ENCODE measurements at places on chromosomes 2 and 18. TPM values are rescaled to one million over a fixed set of nuclear protein-coding genes. Genes with fewer than 3 reads are reported as not detected.
A peak's percentile ranks its signal among the peaks of the same experiment; 100 is the strongest.

CYP27A1 gene
- total RNA-seq, result not detected

PRKCE gene
- 39.2 TPM for total RNA-seq

SANBR gene
- total RNA-seq, result 6.4 TPM

KCNG2 gene
- total RNA-seq, result not detected

UXS1 gene
- total RNA-seq, result 90.0 TPM

DNA sequence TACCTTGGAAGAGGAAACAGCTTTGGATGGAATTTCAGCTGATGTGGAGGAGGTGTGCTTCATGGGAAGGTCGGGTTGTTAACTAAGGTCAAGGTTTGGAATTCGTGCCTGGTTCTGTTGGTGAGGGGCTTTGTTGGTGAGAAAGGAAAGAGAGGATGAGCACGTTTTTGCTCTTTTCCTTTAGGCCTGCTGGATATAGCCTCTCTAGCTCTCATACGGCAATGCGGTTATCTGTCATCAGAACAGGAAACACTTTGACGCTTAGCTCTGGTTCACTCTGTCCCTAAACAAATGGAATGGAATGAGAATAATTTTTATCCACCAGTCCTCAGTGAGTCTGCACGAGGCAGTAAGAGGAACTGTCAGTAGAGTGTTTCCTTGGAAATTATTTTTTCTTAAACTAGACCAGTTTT lies 169.7 kb upstream of the NOSTRIN start:
- no peak overlapping the region for H3K4me3 ChIP-seq

DNA sequence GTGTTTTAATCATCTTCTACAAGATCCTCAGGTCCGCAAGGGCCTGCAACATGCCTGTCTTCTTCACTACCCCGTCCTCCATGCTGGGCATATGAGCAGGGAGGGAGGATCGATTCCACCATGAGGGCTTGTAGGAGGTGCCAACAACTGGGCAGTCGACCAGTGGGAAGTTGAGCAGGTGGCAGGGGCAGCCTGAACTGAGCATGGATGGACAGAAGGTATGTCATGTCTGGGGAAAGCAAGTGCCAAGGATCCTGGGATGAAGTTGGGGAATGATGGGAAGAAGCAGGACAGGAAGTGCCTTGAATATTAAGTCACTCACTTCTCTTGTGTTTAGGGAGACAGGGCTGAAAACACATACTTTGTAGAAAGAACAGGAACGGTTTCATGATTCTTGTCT lies 44.7 kb downstream of the CTIF start:
- H3K27me3 ChIP-seq, result no peaks in the 10 kb centered on the region
- H3K4me3 ChIP-seq, result no peak overlapping the region
- H3K36me3 ChIP-seq, result no peaks in the 10 kb centered on the region
- no peak for DNase-seq
- H3K27ac ChIP-seq, result no peak overlapping the region
- no peaks in the 10 kb centered on the region for H3K4me1 ChIP-seq

DNA sequence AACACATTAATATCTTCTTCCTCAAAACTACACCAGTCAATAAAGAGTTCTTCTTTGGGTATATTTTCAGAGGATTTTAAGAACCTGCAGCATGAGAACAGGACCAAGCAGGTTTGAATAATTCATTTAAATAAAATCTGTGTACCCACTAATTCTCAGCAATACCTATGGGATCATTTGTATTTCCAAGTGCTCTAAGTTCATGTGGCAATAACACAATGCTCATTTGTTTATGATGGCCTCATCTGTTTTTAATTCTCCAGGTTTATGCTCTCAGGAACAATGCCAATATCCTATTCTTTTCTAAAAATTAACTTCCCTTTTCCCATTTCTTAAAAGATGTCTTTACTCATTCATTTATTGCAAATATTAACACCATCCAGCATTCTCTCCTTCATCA lies 264.7 kb downstream of the METTL4 start:
- no peaks in the 10 kb centered on the region for H3K36me3 ChIP-seq
- no peak overlapping the region for H3K27ac ChIP-seq
- no peaks in the 10 kb centered on the region for H3K4me1 ChIP-seq
- no peak overlapping the region for H3K4me3 ChIP-seq
- DNase-seq, result no peak
- H3K27me3 ChIP-seq, result peaks cover 27% of the 10 kb centered on the region

GRCh38 chr2:204763974-204764703 lies 218.9 kb downstream of the PARD3B start:
- no peaks in the 10 kb centered on the region for H3K36me3 ChIP-seq
- DNase-seq, result no peak
- H3K27ac ChIP-seq, result no peak overlapping the region
- no peak overlapping the region for H3K4me3 ChIP-seq

DNA sequence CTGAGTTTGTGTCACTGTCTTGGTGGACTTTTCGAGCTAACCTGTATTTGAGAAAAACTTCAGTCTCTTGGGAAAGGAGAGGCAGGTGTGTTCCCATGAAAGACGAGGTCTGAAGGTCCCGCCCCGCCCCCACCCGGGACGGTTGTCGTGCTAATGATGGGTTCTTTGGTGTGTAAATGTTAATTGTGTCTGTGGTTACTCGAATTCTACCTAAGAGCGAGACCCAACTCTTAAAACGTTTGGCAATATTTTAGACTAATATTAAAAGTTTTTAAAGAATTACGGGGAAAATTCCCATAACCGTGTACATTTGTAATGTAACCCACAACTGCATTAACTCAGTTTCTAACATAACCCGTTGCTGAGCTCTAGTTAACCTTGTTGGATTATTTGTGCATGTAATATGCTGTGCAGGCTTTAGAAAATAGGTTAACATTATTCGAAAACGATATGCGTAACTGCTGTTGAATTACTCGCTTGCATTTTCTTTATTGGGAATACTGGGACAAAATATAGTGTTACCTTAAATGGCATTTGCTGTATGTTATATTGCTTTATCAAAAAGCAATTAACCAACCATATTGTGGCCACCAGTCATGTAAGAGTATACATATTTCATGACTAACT lies 833 bp downstream of the EPB41L5 start:
- H3K27me3 ChIP-seq, result peaks cover 8% of the 10 kb centered on the region
- peaks cover 13% of the 10 kb centered on the region for H3K4me1 ChIP-seq
- H3K36me3 ChIP-seq, result no peaks in the 10 kb centered on the region

GRCh38 chr2:94725543-94725942 lies 145.7 kb upstream of the TEKT4 start:
- no peaks in the 10 kb centered on the region for H3K27me3 ChIP-seq
- no peak for DNase-seq
- no peaks in the 10 kb centered on the region for H3K36me3 ChIP-seq
- H3K4me1 ChIP-seq, result no peaks in the 10 kb centered on the region
- H3K27ac ChIP-seq, result no peak overlapping the region

- peaks cover 44% of the 10 kb centered on the region for H3K4me1 ChIP-seq
- peak overlapping the region; percentile 96 for H3K27ac ChIP-seq
Measured at GRCh38 chr2:234492717-234493485, 4.0 kb downstream of the ARL4C start.

- H3K36me3 ChIP-seq, result no peaks in the 10 kb centered on the region
- H3K27me3 ChIP-seq, result peaks cover 19% of the 10 kb centered on the region
- H3K4me1 ChIP-seq, result no peaks in the 10 kb centered on the region
- no peak overlapping the region for H3K4me3 ChIP-seq
Measured at GRCh38 chr2:158979772-158980171, 11.3 kb downstream of the TANC1 start.

DNA sequence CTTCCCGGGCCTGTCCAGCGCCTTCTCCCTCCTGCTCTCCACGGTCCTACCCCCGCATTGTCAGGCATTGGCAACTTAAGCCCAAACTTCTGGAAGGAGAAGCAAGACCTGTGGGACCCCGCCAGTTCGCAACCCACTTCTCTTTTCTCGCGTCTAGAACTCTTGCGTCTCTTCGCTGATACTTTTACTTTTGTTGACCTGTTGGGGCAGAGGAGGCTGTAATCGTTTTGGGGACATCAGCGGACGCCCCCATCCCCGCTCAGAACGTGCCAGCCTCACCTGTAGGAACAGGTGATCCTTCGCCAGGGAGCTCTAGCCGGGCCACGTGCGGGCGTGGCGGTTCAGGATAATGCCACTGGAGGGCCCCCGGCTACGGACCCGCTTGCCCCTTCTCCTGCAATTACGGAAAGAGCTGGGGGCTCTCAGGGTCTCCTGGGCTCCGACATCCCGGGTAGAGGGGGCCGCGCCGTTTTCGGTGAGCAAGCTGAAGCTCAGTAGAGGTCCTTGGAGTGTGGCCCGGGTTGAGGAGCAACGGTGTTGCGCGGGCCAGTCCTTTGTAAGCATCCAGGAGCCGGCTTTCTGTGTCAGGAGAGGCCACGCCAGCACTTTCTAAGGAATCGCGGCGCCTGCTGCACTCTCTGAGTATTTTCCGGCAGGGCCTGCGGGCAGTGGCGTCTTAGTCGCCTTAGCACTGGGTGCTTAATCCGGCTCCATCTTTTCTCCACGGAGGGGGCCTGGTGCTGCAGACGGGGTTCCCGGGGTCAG lies 1.6 kb downstream of the MTCL1 start:
- H3K4me1 ChIP-seq, result peaks cover 14% of the 10 kb centered on the region
- no peak for DNase-seq
- H3K27me3 ChIP-seq, result peaks cover 57% of the 10 kb centered on the region

DNA sequence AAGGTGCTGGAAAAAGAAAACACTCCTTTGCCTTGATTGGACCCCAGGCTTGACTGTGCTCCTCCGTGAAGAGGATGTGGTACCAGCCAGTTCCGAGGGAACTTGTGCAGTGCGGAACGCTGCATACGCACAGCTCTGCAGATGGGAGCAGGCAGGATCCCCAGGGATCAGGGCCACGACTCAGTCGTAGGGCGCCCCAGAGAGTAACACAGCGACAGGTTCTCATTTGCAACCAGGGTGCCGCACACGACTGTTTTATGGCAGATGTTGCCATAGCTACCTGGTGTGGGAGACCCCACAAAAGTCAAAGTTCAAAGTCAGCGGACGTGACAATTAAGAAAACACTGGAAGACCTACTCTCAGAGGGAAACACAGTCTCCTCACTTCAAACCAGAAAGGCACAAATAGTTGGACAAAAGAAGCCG lies 779 bp downstream of the MALL start:
- no peak overlapping the region for H3K27ac ChIP-seq
- DNase-seq, result no peak
- peaks cover 79% of the 10 kb centered on the region for H3K27me3 ChIP-seq

DNA sequence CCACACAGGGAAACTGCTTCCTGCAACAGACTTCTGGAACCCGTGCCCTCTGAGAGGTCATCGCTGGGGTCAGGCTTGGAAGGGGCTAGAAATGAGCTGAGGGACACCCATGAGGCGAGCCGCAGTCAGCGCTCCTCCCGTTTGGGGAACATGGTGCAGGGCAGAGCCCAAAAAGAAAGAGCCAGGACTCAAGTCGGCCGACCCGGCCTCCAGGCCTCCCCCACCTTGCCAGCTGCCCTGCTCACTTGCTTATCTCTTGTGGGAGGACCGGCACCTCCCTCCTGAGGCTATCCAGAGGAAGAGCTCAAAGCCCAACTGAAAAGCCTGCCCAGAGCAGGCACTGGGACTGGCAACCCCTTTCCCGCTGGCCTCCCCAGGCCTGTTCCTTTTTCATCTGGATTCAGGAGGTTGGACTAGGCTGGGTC lies 43.6 kb downstream of the SCTR start:
- no peak overlapping the region for H3K4me3 ChIP-seq
- H3K27me3 ChIP-seq, result no peaks in the 10 kb centered on the region
- no peak overlapping the region for H3K27ac ChIP-seq
- no peaks in the 10 kb centered on the region for H3K4me1 ChIP-seq
- DNase-seq, result peak; percentile 36
- H3K36me3 ChIP-seq, result no peaks in the 10 kb centered on the region

- peak overlapping the region; percentile 88 for H3K27ac ChIP-seq
- H3K36me3 ChIP-seq, result peaks cover 18% of the 10 kb centered on the region
- H3K27me3 ChIP-seq, result no peaks in the 10 kb centered on the region
Measured at GRCh38 chr2:96144481-96145035, 682 bp downstream of the DUSP2 start.

DNA sequence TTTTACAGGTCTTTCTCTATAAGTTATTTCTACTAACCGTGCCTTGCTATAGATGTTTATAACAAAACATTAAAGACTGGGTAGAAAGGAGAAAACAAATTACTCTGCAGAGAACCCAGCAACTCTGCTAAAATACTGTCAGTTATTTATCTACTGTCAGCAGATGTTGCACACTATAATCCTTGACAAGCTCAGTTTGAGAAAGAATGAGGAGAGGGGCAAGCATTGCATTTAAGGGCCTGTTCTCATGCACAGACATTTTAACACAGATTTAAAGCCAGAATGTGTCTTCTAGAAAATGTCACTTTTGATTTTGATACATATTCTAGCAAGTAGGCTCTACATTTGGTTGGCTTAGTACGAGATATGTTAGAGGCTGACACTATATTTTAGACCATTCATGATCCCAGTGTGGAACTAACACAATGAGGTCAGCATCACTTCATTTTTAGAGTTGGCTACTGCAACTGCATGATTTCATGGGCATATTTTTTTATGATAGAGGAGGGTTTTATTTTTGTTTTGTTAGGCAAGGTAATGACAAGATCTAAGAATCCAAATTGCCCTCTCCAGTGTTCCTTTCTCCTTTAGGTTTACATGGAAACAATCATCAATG lies 516.4 kb downstream of the ZEB2 start:
- DNase-seq, result no peak
- no peaks in the 10 kb centered on the region for H3K27me3 ChIP-seq
- no peaks in the 10 kb centered on the region for H3K4me1 ChIP-seq
- H3K27ac ChIP-seq, result no peak overlapping the region
- no peak overlapping the region for H3K4me3 ChIP-seq

- peaks cover 4% of the 10 kb centered on the region for H3K36me3 ChIP-seq
- no peak for DNase-seq
- H3K4me1 ChIP-seq, result peaks cover 17% of the 10 kb centered on the region
- peaks cover 9% of the 10 kb centered on the region for H3K27me3 ChIP-seq
- H3K27ac ChIP-seq, result no peak overlapping the region
Measured at GRCh38 chr2:11941201-11942177, 195.1 kb downstream of the LPIN1 start.

GRCh38 chr2:178286636-178287035 lies 92.3 kb downstream of the OSBPL6 start:
- peaks cover 23% of the 10 kb centered on the region for H3K27me3 ChIP-seq
- H3K4me3 ChIP-seq, result no peak overlapping the region
- peaks cover 6% of the 10 kb centered on the region for H3K4me1 ChIP-seq
- H3K27ac ChIP-seq, result no peak overlapping the region
- no peak for DNase-seq

DNA sequence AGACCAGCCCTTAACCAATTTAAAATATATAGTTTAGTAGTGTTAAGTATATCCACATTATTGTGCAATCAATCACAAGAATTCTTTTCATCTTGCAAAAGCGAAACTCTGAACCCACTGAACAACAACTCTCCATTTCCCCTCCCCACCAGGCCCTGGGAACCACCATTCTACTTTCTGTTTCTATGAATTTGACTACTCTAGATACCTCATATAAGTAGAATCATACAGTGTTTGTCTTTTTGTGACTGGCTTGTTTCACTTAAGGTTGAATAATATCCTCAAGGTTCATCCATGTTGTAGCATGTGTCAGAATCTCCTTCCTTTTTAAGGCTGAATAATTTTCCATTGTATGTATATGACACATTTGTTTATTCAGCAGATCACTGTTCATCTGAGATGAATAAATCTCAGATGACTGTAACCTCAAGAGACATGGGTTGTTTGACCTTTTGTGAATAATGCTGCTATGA lies 8.1 kb upstream of the SOS1 start:
- DNase-seq, result peak; percentile 89
- peaks cover 61% of the 10 kb centered on the region for H3K4me1 ChIP-seq
- H3K27ac ChIP-seq, result peak overlapping the region; percentile 87
